ENCODE measurements at places on chromosomes 7 and 10.

DNA sequence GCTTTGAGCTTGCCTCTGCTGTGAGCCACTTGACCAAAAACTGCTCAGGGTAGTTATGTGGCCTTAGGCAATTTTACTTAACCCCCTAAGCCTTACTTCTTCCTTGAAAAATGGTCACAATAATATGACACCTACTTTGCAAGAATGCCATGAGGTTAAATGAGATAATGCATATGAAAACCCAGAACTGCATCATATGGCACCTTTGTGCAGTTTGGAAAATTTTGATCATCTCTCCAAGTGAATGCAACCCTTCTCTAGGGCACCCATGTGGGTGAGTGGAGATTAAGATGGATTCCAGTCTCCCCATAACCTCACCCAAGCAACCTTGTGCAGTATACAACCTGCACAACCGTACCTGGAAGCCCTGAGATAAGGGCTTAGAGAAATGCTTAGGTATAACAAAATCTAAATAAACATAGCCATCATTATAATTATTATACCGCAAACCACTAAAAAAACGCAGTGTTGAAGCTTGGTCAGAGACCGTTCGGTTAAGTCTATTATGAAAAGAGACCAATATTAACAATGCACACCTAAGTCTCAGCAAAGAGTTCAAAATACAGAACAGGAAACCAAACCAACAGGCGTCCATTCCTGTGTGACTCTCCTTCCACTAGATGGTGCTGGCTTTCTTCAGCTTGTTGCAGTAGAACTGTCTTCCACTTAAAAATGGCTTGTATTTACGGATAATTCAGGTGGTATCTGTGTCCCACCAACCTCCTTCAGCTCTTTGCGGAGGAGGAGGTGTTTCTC, 21.0 kb upstream of the ASB15 start:
- peak; percentile 30 for DNase-seq

DNA sequence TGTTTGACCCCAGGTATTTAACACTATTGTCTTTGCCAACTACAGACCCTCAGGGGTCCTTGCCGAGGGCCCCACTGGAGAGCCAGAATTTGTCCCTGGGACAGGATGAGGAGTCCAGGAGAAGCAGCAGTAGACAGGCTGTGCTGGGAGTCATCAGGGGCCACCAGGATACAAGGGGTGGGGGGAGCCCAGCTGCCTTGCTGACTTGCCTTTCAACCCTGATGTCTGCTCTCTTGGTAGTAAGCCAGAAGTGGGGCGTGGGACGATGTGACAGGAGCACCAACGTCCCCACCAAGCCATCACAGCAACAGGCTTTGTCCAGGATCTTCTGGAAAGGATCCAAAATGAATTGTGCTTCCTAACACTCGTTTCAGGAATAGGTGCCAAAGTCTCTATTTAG, 62.4 kb upstream of the CDCA7L start:
- DNase-seq: no peak

DNA sequence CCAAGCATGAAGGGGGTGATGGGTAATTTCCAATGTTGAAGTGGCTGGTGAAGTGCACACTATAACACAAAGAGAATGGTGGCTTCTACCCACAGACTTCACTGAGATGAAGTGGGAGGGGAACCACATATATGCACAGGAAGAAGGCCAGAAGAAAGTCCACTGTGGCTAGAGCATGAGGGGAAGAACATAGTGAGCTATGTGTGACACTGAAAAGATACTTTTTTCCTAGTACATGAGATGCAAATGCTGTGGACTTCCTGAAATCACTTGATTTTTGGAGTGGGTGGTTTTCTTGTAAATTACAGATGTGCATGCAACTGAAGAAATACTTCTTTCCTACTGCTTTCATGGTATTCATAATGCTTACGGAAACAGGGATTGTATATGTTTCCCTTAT, 115.6 kb upstream of the PHYHIPL start:
- DNase-seq: no peak

- no peak for DNase-seq
These were observed 251.3 kb upstream of the MKI67 start for GRCh38 chr10:128377364-128377987.

GRCh38 chr7:1050956-1051690, 6.8 kb downstream of the GPR146 start:
- DNase-seq: no peak

GRCh38 chr7:91264924-91265681, 870 bp downstream of the FZD1 start:
- peak; percentile 69 for DNase-seq

DNA sequence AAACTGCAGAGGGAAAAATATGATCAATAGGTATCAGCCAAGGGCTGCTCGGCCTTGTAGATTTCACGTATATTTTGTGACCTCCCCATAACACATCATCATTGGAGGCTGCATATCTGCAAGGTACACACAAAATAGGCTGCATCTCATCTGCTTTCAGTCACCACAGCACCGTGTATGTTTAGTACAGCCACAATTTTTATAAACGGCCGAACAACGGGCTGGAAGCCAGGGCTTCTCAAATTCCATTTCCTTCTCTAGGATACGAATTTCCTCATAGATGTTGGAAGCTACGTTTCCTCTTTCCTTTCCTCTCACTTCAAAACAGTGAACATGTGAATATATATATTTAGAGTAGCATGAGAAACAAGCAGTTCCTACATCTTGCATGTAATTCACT, 20.2 kb upstream of the FOXK1 start:
- DNase-seq: peak; percentile 52

- DNase-seq: no peak
These were observed 4.9 kb upstream of the YKT6 start for GRCh38 chr7:44195889-44196288.

DNA sequence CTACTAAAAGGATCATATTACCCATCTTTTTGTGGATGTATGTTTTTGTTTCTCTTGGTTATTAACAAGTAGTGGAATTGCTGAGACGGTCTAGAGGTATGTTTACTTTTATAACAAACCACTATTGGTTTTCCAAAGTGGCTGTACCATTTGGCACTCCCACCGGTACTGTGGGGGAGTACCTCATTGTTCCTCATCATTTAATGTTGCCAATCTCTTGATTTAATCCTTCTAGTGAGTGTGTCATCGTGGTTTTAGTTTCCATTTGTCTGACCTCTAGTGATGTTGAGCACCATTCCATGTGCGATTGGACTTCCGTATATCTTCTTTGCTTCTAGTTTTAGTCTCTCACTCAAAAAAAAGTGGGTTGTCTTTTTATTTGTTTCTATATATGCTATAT, 50.4 kb downstream of the RBM33 start:
- DNase-seq: peak; percentile 14

DNA sequence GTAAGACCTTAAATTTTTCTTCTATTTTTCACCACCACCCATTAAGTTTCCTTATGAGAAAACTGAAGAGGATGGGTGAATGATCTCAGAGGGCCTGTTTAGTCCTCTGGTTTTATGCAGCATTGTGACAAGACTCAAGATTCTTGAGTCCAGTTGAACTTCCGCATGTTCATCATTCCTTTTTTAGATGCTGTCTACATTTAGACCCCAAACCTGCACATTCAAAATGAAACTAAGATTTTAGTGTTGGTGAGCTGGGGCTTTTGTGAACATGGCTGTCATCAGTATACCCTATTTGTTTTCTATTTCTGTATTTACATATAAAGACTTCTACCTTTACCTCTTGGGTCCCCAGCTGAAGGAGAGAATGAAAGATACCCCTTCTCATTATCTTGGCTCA, 31.1 kb downstream of the NET1 start:
- DNase-seq: no peak

- no peak for DNase-seq
These were observed 154.7 kb upstream of the TMEM106B start for GRCh38 chr7:12056381-12056780.

- no peak for DNase-seq
These were observed 51.1 kb upstream of the ADRB1 start for GRCh38 chr10:113992471-113993011.

DNA sequence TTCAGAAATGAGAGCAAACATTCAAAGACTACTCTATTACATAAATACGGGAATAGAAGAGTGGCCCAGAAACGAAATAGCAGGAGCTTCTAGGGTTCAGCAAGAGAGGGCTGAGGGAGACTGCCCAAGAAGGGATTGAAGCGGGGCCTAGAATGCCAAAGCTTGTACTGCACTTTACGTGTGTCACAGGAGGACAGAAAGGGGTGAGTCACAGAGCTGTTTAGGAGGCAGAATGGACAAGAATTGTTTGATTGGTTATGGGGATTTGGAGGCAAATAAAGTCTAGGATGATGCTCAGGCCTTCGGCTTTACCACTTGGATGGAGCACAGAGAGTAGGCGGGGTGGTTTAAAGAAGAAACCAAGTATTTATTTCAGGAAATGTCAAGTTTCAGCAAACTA, 11.3 kb upstream of the FXYD4 start:
- DNase-seq: no peak

DNA sequence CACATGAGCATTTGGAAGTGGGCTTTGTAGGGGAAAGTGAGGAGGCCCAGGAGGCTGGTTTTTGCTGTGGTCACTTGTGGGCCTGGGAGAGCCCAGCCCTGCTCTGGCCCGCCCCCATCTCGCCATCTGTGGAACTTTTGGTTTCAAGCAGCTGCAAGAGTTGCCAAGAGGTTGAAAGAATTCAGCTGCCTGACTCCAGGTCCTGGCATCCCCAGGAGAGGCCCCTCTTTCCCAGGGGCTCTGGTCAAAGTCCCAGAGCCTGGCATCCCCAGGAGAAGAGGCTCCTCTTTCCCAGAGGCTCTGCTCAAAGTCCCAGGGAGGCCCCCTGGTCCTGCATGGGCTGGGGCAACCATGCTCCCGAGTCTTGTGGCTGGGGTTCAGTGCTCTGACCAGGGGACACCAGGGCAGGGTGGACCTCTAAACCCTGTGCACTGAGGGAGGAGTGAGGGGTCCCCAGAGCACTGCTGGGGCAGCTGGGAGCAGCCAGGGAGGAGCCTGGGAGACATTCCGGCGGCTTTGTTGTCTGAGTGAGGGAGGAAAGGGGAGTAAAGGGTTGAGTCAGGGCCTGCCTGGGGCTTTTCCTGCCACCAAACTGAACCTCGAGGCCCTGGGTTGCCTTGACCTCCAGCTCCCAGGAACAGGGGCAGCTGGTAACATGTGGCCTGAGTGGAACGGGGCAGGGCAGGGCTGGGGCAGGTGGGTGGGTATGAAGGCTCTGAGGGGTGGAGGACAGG, 27.7 kb upstream of the CSGALNACT2 start:
- DNase-seq: peak; percentile 67

GRCh38 chr7:77351539-77352004, 64.6 kb downstream of the GSAP start:
- no peak for DNase-seq

GRCh38 chr10:109115179-109115578, 808.1 kb downstream of the XPNPEP1 start:
- no peak for DNase-seq

DNA sequence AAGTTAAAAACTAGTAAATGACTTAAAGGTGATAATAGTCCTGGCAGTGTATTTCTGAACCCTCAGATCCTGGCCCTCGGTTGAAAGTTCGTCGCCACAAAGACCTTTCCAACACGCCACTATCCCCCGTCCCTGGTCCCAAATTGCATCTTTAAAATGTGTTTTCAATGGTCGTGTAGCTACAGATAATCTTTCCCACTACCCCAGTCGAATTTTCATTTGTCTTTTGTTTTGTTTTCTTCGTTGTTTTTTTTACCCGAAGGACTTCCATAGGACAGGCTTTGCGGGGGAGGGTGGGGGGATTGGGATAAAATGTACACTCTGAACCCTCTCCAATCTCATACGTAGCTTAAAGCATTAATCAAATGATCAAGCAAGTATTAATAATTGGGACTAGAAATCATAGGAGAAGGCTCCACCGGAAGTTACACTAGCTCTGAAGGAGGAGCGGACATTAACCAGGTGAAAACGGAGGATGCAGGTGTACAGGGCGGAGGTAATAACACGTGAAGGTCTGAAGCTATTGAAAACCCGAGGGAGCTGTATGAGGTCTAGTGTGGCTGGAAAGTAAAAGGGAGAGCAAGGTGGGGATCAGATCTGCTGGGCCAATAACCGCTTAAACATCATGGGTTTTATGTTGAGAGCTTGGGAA, 32.8 kb upstream of the PHF14 start:
- no peak for DNase-seq

- no peak for DNase-seq
These were observed 19.4 kb downstream of the PON3 start for GRCh38 chr7:95376632-95377400.

- DNase-seq: no peak
These were observed 141.0 kb downstream of the SH3PXD2A start for GRCh38 chr10:103714232-103714891.

DNA sequence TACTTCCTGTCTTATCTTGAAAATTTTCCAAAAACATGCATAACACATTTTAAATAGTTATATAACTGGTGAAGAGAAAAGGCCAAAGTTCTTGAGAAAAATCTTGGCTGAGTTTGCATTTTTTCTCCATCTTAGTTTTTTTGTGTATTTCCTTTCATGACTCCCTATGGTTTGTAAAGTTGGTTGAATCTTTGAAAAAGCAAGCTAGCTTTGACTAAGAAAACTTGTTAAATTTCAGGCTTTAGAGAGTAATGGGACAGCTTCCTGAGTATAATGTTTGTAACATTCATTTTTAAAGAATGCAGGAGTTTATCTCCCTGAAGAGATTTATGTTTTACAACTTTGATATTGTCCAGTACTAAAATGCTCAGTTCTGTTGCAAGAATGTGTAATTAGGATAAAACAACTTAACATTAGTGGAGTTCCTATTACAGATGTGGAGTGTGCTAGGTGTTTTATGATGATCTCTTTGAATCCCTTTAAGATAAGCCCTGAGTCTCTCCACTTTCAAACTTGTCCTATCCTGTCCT, 11.1 kb upstream of the HERPUD2 start:
- DNase-seq: no peak

- DNase-seq: no peak
These were observed 25.1 kb downstream of the CUL1 start for GRCh38 chr7:148723846-148724245.

DNA sequence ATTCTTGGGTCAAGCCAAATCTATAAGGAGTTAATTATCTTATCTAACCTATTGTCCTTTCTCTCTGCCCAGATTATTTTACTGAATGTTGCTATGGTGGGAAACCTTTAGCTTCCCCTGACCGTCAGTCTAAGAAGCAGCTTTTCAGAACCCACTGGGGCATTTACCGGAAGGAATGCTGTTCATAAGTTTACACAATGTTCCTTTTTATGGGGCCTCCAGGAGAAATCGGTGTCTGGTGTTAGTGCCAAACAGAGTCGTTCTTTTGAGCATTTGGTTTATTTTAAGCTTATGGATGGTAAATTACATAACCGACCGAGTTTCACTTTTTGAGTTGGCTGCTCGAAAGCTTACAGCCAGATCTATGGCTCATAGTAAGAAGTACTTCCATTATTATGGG, 111.9 kb downstream of the CACNB2 start:
- no peak for DNase-seq

All from fibroblast of gingiva (primary cell).